ENCODE measurements at places on chromosomes 2 and 18.

DNA sequence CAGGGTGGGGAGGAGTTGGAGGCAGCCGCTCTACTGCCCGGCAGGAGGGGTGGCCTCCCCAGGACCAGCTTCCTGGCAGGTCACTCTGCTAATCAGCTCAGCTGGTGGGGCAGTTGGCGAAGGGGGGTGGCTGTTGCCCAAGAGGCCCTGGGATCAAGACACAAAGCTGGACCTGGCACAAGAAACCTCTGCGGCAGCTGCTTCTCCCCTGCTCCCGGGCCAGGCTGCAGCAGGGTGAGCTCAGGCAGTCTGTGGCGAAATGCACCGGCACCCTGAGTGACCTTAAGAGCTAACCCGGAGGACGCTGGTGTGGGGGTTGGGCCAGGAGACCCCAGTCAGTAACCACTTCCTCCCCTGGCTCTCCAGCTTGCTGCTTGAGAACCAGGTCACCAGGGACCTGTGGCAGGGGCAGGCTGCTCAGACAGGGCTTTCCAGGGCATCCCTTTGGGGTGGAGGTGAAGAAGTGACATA, 31.1 kb downstream of the TOGARAM2 start:
- no peak for DNase-seq

GRCh38 chr2:18005411-18005810, 126.9 kb downstream of the KCNS3 start:
- DNase-seq, result no peak

DNA sequence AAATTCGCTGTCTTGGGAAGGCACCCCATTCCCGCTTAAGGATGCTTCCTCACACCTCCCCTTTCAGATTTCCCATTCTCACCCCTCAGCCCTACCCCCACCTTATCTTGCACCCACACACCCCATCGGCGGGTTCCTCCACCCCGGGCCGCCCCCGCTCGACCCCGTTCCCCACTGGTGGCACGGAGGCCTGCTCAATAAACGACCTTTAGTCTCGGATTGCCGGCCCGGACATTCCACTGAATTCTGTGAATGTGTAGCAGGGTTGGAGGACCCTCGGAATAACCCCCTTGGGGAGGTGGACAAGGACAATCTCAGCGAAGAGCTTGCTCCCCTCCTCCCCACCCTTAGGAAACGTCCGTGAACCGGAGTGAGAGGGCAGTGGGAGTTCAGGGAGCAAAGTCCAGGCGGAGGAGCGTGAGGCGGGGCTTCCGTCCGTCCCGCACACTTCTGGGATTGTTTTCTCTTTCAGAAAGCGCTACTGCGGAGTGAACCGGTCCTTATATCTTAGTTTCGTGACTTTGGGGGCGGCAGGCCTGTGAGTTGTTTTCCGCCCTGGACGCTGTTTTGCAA, 2.8 kb upstream of the LBX2 start:
- no peak for DNase-seq

- DNase-seq, result no peak
These were observed 250.8 kb upstream of the PXDN start for GRCh38 chr2:1995081-1995480.

DNA sequence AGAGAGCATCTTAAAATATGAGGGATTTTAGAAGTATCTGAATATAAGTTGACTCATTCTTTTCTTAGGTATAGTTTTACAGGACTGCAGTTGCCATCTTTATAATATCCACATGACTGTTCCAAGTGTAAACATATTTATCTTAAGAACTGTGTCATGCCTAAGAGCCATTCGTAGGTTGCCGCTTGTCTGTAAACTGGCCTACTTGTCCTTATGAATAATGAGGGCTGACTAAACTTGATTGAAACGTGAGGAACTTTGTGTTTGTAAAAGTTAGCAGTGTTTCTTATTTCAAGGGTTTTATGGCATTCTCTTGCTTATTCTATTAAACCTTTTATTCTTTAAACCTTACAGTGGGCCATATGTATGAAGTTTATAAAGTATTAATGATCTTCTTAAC, 99.6 kb downstream of the MAP3K20 start:
- no peak for DNase-seq

- no peak for DNase-seq
These were observed 48.1 kb downstream of the MYOM1 start for GRCh38 chr18:3171631-3172030.

DNA sequence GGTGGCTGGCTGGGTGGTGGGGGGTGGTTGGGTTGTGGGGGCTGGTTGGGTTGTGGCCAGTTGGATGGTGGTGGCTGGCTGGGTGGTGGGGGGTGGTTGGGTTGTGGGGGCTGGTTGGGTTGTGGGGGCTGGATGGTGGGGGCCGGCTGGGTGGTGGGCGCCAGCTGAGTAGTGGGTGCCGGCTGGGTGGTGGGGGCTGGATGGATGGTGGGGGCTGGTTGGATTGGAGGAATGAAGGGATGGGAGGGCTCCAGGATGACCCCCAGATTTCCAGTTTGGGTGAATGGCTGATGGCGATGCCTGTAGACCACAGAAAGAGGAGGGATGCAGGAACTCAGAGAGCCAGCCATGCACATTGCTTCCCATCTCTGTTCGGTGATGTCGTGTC, 26.8 kb upstream of the GPR17 start:
- DNase-seq, result no peak

GRCh38 chr2:108270768-108271506, 17.8 kb upstream of the SULT1C2 start:
- no peak for DNase-seq

DNA sequence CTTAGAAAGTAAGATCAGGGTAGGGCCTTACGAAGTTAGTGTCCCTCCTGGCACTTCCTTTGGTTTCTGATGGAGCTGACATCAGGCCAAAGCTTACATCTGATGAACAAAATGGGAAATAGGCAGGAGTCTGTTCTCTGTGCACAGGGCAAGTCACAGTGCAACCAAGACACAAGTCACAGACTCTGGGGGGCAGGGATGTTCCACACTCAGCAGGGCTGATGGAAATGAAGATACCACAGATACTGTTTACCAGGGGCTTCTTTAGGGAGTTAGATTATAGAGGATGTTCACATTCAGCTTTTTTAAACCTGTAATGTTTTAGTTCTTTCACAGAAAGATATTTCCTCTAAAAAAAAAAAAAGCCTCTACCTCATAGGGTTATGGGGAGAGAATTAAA, 106.2 kb upstream of the EPC2 start:
- no peak for DNase-seq

DNA sequence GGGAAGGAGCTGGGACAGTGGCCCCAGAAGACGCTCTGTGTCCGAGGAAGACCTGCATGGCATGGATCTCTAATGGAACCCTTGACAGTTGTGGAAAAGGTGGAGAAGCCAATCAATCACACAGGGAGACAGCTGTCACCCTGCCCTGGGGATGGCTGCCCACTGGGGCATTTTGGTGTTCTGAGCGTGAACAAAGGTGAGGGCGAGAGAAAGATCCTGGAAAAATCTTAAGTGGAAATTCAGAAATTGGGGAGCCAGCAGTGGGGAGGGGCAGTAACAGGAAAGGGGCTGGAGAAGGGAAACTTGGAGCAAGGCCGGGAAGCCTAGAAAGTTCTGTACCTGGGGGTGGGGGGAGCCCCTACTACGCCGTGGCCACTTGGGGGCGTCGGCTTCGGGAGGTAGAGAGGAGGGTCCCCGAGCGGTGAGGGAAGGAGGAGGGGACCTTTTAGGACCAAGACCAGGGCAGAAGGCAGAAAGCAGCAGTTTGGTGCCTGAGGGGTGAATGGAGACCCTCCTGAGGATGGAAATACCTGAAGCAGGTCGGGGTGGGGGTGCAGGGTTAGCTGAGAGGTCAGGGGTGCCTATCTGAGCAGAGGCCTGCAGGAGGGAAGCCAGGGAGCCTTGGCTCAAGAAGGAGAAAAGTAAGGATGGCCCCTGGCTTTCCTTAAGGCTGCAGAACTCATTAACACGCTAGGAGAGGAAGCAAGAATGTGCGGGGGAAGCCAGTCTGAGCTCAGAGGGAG, 30.0 kb downstream of the NGEF start:
- peak; percentile 45 for DNase-seq

DNA sequence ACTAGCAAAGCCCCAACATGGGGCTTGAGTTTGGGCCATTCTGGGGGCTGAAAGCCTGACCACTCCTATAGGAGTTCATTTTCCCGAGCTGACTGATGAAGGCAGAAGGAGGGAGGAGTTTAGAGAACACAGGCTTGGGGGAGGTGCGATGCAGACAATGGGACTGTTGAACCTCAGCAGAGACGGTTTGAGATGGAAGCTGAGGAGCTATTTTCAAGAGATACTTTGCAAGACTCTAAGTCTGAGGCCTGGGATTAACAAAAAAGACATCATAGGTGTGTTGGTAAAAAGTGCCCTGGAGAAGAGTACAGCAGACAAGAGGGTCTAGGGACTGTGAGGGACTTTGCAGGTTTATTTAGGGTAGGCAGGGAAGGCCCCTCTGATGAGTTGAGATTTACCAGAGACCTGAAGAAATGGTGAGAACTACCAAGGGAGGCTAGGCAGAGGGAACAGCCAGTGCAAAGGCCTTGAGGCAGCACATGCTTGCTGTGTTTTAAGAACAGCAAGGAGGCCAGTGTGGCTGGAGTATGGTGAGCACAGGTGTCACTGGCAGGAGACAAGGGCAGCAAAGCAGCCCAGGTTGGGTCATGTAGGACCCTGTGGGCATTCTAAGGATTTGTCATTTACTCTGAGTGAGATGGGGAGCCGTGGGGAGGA, 31.6 kb downstream of the PCBP1 start:
- DNase-seq, result no peak

GRCh38 chr2:38214209-38214717, 138.3 kb upstream of the CYP1B1 start:
- no peak for DNase-seq

DNA sequence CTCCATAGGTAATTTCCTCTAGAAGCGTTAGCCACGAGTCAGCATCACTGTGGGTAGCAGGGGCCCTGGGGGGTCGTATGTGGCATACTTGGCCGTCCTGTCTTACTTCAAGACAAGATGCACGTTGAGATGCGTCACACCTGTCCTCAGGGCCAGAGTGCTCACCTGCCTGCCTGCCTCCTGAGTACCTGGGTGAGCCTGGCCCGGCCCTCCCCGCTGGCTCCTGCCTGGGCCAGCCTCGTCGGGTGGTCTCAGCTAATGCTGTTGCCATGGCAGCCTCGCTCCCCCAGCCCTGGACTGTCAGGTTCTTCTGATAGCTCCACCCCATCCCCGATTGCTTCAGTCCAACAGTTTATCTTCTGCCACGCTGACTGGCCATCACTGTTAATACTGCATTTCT, 232.4 kb downstream of the GBX2 start:
- no peak for DNase-seq

DNA sequence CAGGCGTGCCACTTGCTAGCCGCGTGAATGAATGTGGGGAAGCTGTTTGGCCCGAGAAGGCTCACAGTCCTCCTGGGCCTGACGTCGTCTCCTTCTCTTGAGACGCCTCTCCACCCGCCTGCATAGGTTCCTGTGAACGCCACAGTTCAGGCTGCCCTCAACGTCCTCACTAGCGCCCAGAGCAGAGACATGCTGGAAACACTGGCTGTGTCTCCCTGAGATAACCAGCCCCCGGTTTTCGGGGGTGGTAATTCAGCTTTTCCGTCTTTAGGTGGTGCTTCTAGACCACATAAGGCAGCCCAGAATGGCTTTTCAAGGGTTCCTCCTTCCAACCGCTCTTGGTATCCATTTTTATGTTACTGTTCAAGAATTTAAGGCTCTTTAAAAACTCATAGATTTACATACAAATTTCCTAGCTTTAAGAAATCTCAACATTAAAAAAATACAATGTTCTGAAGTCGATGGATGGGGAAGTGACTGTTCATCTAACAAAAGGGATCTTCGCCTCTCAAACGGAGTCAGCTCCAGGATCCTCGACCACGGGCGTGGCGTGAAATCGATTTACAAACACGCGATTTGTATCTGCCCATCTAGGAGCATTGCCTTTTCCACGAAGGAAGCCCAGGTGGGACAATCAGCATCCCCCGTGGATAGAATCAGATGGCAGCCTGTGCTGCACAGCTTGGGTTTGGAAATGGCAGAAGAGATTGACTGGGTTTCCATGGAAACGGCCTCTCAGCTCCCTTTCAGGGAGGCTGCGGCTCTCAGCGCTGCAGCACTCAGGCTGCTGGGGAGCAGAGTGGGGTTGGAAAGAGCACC, 110.6 kb upstream of the PXDN start:
- peak; percentile 58 for DNase-seq

DNA sequence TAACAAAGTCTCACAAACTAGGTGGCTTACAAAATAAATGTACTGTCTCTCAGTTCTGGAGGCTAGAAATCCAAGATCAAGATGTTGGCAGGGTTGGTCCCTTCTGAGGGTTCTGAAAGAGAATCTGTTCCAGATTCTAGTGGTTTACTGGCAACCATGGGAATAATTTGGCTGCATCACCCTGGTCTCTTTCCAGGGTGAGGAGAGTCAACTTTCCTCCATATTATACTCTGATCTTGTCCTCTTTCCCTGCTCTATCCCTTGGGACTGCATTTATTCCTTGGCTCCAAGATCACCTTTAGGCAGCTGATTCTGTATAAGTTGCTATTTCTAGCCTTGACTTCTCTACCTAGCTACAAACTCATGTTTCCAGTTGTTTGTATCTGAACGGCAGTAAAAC, 35.2 kb downstream of the SLC40A1 start:
- no peak for DNase-seq

DNA sequence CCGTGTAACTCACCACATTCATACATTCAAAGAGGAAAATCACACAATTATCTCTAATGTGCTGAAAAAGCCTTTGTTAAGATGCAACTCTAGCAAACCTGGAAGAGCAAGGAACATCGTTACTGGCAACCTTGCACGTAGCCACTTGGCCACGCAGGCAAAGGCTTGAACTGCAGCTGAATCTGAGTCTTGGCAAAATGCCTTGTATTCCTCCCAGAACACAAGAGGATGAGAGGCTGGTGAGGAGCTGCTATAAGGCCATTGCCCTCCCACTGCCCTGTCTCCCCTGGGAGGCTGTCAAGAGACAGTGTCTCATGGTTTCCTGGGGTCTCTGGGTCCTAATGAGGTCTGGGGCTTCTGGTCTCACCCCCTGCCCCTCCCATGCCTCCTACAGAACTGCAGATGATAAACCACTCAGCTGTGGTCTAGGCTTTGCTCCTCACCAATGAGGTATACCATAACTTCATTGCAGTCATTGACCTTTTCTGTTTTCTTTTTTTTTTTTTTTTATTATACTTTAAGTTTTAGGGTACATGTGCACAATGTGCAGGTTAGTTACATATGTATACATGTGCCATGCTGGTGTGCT, 141.4 kb downstream of the SPP2 start:
- DNase-seq, result no peak

GRCh38 chr2:53515435-53516332, 251.9 kb upstream of the CHAC2 start:
- no peak for DNase-seq

DNA sequence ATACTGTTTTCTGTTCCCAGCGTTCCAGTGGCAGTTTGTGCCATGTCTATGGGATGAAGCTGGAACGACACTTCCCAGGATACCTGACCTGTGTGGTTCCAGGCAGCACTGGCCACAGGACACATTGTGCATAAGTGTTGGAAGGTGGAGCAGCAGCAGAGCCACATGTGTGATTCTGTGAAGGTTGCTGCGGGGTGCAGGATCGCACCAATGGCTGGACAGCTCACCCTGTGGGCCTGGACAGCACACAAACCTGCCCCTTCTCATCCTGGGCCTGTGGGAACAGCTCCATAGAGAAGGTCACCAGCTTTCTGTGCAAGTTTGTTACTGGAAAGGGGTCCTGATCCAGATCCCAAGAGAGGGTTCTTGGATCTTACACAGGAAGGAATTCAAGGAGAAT, 252.2 kb upstream of the RAB6C start:
- DNase-seq, result no peak

GRCh38 chr2:241728627-241729026, 5.8 kb upstream of the D2HGDH start:
- DNase-seq, result no peak

- no peak for DNase-seq
These were observed 10.3 kb upstream of the HOXD1 start for GRCh38 chr2:176178038-176178756.

GRCh38 chr2:64133828-64134227, 10.4 kb downstream of the PELI1 start:
- no peak for DNase-seq

All from iPS DF 6.9 (cell line).